DMS79 (cell line): ENCODE measurements at places on chromosomes 5 and 9.

GRCh38 chr9:22105005-22105722 lies 96.1 kb upstream of the CDKN2B start:
- no peak for DNase-seq

DNA sequence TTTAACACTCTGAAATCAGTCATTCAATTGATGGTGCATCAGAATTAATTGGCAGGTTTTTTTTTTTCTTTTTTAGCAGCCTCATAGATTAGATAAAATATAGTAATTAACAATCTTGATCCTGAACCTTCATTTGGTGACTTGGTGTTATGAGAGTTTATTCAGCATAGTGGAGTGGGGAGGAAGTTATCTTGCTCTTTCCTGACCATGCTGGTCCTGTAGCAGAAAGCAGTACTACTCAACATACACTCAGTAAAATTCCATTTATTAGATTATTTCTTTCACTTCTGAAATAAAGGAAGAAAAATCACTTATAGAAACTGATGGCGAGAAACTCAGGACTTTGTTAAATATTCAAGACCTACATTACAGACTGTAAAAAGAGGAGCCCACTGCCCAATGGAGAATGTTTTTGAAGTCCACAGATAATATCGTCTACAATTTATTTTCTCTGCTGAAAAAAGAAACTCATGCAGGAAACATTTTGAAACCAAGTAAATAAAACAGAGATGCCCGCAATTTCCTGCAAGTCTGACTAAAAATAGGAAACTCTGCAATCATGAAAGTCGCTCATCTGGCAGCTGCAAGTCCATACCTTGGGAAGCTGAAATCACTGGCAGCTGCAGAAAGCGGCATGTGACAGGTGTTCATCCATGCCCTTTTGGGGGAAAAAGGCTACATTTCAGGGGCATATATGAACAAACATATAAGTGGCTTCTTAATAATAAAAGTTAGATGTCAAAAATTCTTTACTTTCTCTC lies 233.2 kb upstream of the RFX3 start:
- no peak for DNase-seq

- no peak for DNase-seq
These were observed 23.8 kb downstream of the EXOC3 start for GRCh38 chr5:466661-467310.

- DNase-seq: no peak
These were observed 162.8 kb downstream of the MAN2A1 start for GRCh38 chr5:109852371-109853155.

GRCh38 chr5:154388842-154389241 lies 57.0 kb upstream of the SAP30L start:
- no peak for DNase-seq

DNA sequence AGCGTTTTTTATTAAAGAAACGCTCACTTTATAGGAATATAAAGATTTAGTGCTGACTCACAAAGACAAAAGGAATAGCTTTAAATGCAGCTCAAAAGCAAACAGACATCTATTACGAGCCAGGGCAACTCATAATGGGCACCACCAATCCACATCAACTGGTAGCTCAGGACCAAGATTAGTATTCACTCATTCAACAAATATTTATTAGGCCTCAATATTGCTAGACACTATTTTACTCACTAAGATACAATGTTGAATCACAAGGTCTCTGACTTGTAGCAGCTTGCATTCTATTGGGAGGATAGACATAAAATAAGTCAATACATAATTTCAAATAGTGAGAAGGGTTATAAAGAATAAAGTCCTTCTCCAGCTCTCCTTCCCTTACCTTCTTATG lies 8.0 kb upstream of the MAN2A1 start:
- DNase-seq: no peak

DNA sequence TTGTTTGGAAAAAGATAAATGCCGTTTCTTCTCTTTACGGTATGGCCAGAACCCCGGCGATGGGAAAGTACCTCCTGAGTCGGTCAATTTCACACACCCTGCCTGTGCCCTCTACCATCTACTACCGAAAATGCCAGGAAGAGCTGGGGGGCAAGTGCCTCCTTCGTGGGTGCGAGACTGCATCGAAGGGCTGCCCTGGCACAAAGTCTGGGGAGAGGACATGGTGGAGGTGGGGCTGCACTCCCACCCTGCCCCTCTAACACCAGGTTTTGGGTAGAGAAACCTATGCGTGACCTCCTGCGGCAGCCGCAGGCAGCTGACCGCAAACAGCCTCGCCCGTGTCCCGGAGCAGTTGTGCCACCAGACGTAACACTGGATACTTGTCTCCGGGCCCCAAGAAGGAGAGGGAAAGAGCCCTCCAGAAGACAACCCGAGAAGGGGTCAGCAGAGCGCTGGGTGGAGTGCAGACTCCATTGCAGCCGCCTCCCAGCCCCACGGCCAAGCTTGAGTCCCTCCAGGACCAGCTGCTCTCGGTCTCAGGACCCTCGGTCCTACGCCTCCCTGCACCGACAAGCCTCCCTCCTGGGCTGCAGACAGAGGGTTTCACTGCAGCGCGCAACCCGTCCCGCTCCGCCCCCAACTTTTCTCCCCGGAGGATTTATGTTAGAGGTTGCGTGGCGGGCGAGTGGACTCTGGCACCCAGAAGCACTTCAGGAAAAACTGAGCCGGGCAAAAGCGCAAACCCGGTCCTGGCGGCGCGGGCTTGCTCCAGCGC lies 823 bp upstream of the PRDM6 start:
- no peak for DNase-seq

DNA sequence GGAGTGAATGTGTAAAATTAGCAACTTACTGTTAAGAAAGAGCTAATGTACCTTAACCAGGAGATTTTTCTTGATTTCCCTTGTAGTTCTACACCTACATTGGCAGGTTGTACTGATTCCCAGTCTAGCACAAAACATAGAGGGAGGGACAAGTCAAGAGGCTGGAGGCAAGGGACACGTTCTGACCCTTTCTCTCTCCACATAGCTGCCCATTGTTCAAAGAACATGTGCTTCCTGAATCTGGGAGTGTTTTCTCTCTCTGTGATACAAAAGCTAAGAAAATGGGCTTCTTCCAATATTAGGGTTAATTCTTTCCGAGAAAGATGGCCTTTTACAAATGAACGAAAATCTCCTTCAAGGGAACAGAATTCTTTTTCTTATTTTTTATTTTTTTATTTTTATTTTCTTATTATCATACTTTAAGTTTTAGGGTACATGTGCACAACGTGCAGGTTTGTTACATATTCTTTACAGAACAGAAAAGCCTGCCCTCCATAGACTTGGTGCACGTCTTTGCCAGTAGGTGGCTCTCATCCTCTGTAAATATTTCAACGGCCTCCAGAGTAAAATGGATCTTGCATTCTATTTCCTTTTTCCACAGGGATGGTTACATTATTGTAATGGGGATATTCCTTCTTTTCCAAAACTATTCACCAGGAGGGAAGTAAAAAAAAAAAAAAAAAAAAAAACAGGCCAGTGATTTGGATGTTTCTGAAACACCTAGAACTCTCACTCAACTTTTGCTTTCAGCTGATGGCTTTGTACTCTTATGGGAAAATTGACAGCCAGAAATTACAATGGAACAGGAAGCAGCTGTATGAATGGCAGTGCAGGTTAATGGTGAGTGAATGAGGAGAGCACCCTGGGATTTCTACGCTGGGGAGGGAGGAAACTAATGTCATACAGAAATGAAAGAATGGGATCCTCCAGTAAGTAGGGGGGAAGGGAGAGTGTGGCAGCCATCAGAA lies 13.1 kb upstream of the IFNA5 start:
- DNase-seq: peak; percentile 9

DNA sequence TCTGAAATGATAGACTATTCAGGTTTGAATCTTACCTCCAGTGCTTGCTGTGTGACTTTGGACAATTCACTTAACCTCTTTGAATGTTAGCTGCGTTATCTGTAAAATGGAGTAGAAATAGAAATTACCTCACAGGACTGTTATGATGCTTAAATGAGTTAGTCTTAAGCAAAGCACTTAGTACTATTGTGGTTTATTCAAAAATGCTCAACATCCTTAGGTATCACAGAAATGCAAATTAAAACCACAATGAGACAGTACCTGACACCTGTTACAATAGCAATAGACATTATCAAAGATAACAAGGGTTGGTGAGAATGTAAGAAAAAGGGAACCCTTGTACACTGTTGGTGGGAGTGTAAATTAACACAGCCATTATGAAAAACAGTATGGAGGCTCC lies 77.6 kb upstream of the FREM1 start:
- DNase-seq: no peak

- no peak for DNase-seq
These were observed 57.8 kb upstream of the CCDC112 start for GRCh38 chr5:115354246-115354645.

DNA sequence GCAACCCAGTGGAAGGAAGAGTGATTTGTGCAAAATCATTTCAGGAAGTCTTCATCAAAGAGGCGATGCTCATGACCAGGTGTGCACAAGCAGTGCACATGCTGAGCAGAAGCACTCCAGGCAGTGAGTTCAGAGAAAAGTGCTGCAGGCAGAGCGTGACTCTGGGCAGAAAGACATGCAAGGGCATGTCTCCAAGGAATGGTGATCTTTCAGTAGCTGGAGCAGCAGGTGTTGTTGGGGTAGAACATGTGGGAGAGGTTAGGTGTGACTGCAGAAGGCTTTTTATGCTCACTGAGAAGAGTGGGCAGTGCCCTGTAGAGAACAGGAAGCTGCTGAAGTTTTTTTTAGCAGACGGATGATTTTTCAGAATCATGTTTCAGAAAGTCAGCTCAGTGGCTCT lies 545.4 kb upstream of the TLE4 start:
- DNase-seq: peak; percentile 89
